ENCODE measurements at places on chromosomes 6 and 20.
A peak's percentile ranks its signal among the peaks of the same experiment; 100 is the strongest.

DNA sequence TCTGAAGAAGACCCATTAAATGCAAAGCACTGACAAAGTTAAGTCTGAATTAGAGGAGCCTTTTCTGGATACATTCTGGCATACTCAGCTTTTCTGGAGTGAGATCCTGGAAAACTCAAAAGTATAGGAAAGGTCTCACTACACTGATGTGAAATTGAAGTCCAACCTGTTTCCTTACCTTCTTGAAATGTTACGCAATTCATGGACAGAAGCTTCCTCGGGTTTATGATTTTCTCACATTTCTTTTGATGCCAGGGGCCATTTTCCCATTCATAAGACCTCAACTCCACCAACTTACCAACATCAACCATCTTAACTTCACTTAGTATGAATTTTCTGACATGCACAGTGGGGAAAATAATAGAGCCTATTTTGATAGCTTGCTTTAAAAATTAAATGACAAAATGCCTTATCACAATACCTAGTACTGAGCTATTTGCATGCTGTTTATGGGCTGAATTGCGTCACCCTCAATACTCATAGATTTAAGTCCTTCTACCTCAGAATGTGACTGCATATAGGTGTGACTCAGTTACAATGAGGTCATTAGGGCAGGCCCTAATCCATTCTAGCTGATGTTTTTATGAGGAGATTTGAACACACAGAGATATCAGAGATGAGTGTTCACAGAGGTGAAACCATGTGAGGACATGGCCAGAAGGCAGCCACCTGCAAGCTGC is 73.4 kb upstream of the RAB32 start:
- no peak for DNase-seq

GRCh38 chr6:38910207-38910606 is 138.4 kb upstream of the GLP1R start:
- no peak for DNase-seq

GRCh38 chr6:27742833-27743573 is 169.2 kb downstream of the OR2B2 start:
- no peak for DNase-seq

GRCh38 chr6:39344821-39345280 is 22.3 kb upstream of the KCNK16 start:
- no peak for DNase-seq

- DNase-seq = no peak
Measured at GRCh38 chr6:109834595-109835437, 143.3 kb upstream of the GPR6 start.

DNA sequence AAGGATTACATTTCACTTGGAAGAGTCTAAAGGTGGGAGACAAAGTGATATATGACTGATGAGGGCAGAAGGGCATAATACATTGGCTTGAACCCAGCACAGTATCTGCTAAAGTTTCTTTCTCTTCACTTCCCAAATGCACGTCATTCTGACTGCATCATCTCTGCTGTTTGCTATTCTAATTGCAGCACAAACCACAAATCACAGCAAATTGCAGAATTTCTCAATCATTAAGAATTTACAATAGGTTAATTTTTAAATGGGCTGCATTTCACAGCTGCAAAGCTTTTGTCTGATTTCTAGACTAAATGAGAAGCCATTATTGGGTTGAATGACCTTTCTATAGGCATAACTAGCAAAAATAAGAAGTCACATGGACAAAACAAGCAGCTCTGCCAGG is 337.0 kb downstream of the RNGTT start:
- no peak for DNase-seq

GRCh38 chr20:3964719-3965118 is 50.6 kb downstream of the RNF24 start:
- no peak for DNase-seq

DNA sequence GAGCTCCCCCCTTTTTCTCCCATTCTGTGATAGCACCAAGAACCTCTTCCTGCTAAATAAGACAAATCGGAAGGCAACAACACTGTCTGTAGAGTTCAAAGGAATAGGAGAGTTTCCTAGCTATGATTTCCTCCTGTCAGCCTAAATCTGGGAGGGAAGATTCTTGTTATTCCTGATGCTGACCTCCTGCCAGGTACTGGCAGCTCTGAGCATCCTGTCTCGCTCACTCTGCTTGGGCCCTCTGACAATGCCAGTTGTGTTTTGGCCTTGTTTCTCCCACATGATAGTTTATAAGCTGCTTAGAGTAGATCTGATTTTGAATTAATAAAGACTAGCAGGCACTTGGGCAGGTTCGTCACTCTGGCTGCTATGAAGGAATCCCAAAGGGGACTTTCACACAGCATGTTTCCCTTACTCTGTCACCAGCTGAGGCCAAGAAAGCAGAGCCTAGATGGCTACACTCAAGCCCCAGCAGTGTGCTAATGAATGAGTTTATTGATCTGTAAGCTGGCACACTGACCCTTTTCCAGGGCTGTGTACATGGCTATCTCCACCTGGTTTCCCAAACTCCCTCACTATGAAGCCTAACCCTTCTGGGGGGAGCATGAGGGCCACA is 52.3 kb downstream of the UQCC1 start:
- no peak for DNase-seq

GRCh38 chr6:73732845-73733675 is 37.1 kb downstream of the CD109 start:
- DNase-seq = peak; percentile 13

DNA sequence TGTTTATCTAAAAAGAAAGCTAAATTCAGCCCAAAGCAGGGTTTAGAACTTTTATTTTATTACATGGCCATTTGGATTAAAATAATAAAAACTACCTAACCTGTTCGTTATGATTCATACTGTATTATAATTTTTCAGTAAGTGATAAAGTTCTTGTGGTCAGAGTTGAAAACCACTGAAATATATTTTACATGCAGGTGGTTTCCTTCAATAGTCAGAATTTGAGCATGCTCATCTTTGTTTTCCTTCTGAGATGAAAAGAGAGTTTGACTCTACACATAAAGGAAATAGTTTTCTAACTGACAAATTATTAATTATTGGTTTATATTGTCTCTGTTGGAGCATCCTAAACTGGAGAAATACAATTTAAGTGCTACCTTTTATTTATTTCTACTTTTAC is 114.0 kb upstream of the FKBP1C start:
- no peak for DNase-seq

DNA sequence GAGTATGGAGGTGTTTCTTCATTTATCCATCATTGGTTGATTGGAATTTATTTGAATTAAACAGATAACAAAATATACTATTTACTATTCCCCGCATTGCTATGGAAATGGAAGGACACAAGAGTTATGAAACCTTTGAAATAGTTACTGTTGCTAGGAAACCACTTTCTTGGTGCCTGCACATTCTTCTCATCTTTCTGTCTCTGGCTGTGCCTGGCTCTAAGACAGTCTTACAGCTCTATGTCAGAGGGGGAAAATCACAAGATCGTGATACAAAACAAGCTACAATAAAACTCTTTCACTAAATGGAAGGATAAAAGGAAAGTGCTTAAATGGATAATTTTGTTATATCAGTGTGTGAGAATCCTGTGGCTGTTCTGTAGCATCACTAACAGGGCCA is 453.0 kb downstream of the LMBRD1 start:
- DNase-seq = no peak

DNA sequence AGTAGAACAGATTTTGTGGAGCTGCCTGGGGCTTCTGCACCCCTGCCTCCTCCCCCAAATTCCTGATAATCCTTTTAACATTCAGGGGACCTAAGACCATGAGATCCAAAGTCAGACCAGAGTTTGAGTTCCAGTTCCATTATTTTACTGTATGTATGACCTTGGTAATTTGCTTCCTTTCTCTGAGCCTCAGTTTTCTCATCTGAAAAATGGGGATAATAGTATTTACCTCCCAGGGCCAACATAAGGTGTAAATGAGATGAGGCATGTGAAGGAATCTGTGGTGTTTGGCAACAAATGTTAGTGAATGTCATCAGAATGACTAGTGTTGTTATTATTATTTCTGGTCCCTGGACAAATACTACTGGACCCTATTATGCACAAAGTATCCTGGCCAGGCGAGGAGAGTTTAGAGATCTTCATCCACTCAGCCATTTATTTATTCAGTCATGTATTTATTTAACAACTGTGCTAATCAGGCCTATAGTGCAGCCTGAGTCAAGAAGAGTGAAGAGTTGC is 47.3 kb downstream of the CDH22 start:
- DNase-seq = no peak

DNA sequence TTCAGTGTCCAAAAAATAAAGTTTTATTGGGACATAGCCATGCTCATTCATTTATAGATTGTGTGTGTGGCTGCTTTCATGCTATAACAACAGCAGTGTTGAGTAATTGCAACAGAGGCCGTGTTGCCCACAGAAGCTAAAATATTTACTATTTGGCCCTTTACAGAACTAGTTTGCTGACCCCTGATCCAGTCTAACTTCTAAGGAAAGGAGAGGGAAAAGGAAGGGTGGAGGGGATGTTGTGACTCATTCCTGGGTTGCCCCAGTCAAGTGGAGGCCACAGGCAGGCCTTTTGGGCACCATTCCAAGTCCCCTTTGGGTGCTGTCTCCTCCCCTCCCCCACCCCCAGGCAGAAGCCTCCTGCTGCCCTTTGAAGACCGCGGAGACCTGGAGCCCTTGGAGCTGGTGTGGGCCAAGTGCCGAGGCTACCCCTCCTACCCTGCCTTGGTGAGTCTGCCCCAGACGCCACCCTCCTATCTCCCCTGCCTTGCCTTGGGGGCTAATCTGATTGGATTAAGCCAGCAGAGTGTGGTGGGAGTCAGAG is 28.4 kb downstream of the BRPF3 start:
- DNase-seq = no peak

DNA sequence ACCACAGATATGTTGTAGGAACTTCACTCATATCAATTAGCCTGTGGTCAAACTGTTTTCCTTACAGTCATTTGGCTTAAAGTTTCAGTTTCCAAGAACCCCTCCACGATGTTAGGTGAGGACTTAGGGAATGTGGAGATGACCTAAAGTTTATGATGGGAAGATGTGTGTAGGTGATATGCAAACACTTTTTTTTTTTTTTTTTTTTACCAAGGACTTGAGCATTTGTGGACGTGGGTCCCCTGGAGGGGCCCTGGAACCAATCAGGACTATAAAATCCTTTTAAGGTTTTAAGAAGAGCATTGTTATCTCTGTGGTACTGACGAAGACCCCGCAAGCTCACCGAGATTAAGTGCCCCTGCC is 478 bp upstream of the MTHFD1L start:
- DNase-seq = no peak

DNA sequence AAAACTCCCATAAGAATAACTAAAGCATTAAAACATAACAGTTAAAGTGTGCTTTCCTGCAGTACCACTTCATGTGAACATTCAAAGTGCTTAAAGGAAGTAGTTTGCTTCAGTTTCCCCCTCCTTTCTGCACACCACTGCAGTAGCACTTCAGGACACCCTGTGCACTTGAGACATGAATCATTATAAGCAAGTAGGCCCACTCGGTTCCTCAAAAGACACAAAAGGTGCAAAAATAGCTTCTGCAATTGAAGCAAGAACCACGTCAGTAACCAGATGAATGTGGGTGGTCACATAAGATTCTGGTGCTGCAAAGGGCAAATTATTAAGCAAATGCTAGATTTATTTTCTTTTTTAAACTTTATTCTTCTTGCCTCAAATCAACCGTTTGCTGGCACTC is 160.6 kb downstream of the HIVEP2 start:
- no peak for DNase-seq

DNA sequence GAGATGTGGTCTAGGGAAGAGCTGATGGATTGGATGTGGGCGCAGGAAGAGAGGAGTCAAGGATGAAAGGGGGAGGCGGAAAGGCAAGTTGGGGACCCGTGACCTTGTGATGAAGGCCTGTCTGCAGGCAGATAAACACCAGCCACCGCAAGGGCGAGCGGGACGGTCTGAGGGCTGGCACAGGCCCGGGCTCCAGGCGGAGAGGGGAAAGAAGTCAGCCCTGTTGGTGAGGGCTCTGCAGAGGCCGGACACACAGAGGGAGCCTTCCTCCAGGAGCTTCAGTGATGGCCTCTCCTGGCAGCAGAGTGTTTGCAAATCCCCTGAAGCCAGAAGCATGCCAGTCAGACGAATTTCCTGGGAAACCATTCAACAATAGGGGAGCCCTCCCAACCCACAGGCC is 112.2 kb downstream of the ZDHHC14 start:
- DNase-seq = no peak

DNA sequence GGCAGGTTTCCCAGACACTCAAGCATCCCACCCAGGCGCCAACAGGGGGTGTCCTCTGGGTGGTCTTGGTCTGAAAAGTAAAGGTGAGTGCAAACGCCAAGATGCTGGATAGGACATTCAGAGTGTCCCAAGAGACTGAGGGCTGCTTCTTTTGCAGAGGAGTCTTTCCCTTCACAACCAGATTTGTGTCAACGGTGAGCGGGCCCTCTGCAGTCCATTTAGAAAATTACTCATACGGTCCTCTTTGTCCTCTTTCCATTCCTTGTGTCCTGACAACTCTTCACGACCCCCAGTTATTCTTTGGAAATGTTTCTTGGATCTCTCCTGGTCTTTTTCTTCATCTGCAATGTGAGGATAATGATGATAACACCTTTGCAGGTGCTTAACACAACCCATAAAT is 257.8 kb downstream of the CDC5L start:
- no peak for DNase-seq

DNA sequence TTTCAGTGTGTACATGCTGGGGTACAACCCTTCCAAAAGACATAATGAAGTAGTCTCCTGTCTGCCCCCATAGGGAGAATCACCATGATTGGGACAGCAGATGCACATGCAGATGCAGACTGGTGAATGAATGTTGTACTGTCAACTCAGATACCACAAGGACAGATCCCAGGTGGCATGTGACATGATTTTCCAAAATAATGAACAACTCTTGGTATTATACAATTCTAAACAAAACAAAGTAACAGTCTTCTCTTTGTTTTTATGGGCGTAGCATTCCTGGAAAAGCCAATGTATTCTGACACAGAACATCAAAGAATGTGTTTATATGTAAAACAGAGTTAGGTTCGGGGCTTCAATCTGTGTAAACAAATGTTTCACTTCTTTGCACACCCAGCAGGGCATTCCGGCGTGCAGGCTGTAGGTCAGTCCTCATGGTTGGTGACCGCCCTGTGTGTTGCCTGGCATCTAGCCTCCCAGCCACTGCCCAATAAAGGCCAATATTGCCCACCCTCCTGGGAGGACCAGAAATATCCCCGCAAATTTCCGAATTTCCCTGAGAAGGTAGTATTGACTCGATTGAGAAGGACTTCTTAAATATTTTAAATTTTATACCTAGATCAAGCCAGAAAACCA is 127.7 kb downstream of the KLHL32 start:
- DNase-seq = no peak

All from NCI-H1048 (cell line).